ENCODE measurements at places on chromosomes 7 and 10.

DNA sequence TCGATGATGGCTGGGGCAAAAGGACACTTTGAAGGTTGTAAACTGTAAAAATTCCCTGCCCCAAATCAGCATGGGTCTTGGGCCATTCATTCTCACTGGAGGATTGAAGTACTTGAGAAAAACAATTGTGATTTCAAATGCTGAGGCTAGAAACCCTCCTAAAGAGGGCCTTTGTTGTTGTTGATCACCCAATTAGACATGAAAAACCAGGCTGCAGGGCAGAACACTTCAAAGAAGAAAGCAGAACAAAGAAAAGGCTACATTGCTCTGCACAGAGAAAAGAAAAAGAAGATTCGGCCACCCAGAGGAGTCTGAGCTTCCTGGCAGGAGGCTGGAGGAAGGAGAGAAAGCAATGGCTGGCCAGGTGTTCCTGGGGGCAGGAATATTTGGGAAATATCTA lies 143.1 kb downstream of the NPY start:
- DNase-seq, result no peak

DNA sequence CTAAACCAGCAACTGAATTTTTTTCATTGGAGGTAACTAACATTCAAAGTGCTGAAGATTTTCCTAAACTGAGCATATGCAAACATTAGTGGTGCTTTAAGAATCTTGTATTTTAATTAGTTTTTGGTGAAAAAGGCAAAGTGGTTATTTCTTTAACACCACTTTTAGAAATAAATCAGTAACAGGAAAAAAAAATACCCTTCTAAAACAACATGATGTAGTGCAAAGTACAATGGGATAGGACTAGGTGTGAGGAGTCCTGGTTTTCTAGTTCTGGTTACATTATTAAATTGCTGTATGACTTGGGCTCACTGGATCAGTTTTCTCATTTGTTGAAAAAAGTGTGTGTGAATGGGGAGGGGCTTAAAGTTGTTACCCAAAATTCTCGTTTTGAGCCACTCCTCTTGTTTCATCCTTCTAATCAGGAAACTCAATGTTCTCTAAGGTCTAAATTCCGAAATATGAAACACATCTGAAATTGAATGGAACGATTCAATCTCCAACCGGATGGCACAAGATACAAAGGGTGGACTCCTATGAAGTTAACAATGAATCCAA lies 1.8 kb downstream of the WASL start:
- DNase-seq, result no peak

GRCh38 chr7:42945821-42946626 lies 13.8 kb downstream of the MRPL32 start:
- DNase-seq, result no peak

GRCh38 chr10:124403548-124403947 lies 15.2 kb downstream of the OAT start:
- peak; percentile 35 for DNase-seq

DNA sequence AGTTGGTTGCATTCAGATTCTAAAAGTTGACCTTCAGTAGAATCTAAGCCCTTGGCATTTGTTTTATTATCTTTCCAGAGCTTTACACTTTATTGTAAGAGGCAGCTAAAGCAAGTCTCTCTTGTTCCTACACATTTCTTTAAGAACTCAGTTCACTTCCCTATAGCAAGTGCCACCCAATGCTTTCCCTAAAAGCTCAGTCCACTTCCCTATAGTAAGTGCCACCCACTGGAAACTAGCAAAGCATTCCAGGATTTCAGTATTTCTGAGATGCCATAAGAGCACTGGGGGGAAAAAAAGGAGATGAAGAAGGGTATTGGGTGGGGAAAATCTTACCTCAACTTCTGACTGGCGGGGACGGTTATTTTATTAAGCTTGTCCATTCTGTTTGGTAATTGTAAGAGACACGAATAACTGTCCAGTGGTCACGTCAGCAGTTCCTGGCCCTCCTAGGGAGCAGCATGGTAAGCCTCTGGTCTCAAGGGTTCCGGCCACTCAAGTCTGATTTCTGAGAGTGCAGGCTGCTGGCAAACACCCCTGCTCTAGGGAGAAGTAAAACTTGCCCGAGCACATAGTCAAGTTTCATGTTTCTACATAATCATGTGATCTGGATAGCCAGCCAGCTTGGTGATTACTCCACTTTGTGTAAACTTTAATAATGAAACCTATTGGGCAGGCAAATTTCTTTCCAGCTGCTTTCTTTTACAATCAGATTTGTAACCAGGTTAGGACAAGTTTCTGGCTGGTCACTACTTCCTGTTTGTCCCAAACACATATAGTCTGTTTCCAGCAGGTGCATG lies at the start of gene BLNK:
Gene BLNK, minus strand, starts transcription at position 554 of the 800 bp plus-strand sequence. Its CDS starts 171 bp downstream, at position 383.
- DNase-seq, result no peak

- no peak for DNase-seq
These were observed 38.8 kb downstream of the PIK3AP1 start for GRCh38 chr10:96681524-96681923.
